ENCODE measurements at places on chromosomes 7 and 10.
A peak's percentile ranks its signal among the peaks of the same experiment; 100 is the strongest.

DNA sequence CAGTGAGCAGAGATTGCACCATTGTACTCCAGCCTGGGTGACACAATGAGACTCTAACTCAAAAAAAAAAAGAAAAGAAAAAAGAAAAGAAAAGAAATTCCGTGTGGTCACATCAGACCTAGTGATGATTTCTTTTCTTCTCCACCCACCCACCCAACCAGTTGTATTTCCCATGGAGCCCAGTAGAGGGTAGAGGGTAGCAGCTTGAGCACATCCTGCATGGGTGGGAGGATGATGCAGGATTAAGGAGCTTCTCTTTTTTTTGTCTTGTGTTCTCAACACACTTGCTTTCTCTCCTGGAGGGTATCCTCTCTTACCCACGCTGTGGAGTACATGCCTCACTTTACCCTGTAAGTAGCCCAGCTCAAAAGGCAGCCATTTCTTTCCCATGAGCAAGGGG is 118.6 kb upstream of the CARD11 start:
- no peak for DNase-seq

GRCh38 chr10:86123715-86124114 is 242.9 kb downstream of the GRID1 start:
- DNase-seq: no peak

GRCh38 chr10:64211466-64211865 is 690.3 kb downstream of the REEP3 start:
- DNase-seq: no peak

GRCh38 chr7:114413761-114414155 is 857 bp upstream of the FOXP2 start:
- no peak for DNase-seq

DNA sequence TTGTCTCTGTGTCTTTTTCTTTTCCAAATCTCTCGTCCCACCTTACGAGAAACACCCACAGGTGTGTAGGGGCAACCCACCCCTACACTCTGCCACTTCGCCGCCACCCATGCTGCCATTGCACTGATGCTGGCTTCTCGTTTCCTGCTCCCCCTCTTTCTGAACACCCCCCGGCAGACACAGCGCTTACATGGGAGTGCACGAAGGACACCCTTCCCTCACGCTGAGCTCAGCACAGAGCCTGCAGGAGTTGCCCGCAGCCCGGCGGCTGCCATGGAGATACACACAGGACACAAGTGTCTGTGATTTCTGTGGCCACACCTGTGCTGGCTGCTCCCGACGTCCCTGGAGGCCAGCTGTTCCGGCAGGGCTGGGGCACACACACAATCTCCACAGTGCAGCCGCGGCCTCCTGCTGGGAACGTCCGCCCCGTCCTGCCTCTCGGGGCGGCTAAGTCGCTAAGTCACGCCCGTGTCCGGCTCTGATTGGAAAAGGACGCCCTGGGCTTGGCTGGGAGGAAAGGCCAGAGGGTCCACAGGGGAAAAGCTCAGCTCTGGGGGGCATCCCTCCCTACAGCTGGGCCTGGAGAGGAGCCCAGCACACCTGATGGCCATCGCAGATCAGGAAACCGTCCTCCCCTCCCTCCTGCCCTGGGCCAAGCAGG is 349.8 kb downstream of the PTPRN2 start:
- DNase-seq: no peak

DNA sequence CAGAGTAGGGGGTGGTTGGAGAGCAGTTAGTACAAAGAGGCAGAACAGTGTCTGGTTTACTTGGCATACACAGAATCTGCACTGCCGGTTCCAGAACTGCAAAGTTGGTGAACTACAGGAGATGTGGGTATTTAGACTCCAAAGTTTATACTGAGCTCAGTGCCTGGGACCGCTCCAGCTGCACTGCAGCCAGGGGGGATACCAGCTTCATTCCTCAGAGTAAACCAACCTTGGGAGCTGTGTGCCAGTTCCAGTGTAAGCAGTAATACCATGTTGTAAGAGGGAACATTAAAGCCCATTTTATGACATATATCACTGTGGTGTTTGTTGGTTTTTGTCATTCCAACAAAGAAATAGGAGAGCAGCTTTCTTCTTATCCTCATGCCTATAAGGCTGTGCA is 23.4 kb downstream of the LOXL4 start:
- no peak for DNase-seq

GRCh38 chr10:126917975-126918908 is 13.0 kb downstream of the DOCK1 start:
- DNase-seq: no peak

DNA sequence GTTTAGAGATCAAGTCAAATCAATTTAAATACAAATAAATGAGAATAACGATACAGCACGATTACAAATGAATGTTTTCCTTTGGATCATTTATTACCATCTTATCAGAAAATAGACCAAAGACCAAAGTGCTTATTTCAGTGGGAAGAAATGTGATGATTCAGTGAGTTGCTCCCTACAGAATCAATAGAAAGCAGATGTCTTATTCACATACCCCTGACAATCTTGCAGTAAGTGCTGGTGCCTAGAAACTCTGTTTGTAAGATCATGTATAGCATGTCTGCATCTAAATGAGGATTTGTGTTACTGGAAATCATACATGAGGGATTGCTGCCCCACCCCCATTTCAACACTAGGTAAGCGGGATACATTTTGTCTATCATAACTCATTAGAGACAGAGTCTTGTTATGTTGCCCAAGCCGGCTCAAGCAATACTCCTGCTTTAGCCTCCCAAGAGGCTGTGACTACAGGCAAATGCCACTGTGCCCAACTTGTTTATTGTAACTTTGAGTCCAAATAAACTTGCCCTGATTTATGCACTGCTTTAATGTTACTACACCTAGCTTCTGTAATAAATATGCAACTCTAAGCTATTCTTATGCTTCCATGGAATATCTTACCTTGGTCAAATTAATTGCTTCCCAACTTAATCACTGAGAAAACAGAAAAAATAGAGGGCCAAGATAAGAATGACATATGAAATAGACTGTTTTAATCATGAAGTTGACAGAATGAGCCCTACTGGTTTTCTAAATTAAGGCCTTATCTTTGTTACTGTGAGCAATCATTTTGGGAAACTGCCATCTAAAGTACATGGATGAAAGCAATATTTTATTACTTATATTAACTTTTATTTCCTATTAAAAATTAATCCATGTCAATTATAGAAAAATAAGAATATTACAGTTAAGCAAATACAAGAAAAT is 82.5 kb downstream of the AHR start:
- DNase-seq: no peak

DNA sequence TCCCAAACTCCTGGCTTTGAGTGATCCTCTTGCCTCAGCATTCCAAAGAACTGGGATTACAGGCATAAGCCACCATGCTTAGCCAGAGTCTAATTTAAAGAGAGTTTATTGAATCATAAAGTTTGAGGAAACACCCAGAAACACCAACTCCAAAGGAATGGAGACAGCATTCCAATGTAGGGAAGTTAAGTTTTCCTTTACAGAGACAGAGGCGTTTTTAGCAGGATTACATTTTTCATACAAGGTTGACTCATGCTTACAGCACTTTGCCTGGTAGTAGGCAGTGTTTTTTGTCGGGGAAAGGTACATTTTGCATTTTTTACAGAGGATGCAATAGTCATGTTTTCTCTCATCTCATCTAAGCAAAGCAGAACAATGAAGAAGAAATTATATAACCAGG is 18.9 kb upstream of the OPN4 start:
- DNase-seq: no peak

- DNase-seq: no peak
Observed at GRCh38 chr7:93559639-93560491, 14.7 kb downstream of the CALCR start.

DNA sequence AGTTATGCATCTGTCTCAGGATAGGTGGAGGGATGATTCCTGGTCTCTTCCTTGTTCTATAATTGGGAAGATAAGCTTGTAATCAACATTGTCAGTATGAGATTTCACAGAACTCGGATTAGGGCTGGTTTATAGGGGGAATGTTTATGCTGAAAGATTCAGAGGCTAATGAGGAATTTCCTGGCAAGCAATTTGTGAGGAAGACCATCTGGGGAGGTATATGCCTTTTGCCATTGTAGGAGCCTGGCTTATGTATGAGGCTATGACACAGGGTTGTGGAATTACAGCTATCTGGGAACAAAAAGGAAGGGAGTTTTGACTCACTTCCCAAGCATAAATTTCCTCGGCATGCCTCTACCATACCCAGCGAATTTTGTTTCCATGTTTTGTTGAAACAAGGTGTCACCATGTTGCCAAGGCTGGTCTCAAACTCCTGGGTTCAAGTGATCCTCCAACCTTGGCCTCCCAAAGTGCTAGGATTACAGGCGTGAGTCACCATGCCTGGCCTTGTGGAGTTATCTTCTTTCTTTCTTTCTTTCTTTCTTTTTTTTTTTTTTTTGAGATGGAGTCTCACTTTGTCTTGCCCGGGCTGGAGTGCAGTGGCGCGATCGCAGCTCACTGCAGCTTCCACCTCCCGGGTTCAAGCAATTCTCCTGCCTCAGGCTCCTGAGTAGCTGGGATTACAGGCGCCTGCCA is 1.6 kb upstream of the COPS6 start:
- DNase-seq: no peak

GRCh38 chr7:45000093-45001032 is at the start of gene CCM2:
Gene CCM2, plus strand, starts transcription at chr7:45000201. Its CDS starts 133 bp downstream, at chr7:45000334.
- no peak for DNase-seq

GRCh38 chr7:6172910-6173295 is 99.5 kb downstream of the CYTH3 start:
- DNase-seq: no peak

DNA sequence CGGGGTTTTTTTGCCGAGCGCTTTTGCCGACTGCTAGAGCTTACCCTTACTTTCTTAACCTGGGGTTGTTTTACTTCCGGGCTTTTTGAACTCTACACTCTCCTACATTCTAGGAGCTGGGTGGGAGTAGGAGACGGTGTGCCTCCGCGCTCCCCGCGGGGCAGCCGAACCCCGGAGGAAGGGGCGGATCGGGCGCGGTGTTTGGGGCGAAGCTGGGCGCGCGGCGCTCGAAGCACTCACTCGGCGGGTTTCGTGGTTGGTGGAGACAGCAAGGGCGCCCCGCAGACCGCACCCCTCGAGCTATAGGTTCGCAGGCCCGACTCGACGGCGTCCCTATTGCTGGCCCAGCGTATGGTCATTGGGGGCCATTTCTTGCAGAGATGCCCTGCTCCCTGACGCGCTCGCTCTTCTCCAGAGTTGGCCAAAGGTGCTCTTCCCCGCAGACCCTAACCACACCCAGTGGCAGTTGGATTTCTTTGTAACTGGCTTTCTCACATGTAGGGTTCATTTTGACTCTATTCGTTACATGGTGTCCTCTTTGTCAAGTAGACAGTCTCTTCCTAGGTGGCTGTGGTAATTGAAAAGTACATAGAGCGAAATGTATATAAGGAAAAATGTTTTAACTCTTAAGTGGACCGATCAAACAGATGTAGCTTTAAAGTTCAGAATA is 364 bp downstream of the ZNF518A start:
- DNase-seq: peak; percentile 51

DNA sequence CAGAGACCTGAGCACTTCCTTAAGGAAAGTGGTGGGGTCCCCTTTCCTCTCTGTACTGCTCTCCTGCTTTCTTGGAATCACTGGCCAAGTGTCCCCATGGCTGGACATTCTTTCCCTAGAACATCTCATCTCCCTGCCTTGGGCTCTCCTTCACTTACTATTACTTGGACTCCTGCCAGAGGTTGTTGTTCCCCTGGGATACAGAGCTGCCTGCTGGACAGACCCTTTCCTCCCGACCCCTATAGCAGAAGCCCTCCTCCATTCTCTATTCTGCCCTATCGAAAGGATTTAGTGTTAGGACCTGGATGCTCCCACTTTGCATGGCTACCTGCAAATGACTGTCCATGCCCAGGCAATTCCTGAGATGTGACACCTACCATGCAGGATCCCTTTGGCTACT is 164.3 kb upstream of the PODXL start:
- DNase-seq: no peak

- DNase-seq: no peak
Observed at GRCh38 chr10:93991596-93992284, 2.0 kb upstream of the PLCE1 start.
